ENCODE measurements at places on chromosomes 3 and 15. TPM values are rescaled to one million over a fixed set of nuclear protein-coding genes. Genes with fewer than 3 reads are reported as not detected.
A peak's percentile ranks its signal among the peaks of the same experiment; 100 is the strongest.

- peak; percentile 22 for DNase-seq
Observed at GRCh38 chr3:55897573-55898224, 410.6 kb upstream of the WNT5A start.

The ADPRH gene
- polyA plus RNA-seq, result 6.6 TPM

DNA sequence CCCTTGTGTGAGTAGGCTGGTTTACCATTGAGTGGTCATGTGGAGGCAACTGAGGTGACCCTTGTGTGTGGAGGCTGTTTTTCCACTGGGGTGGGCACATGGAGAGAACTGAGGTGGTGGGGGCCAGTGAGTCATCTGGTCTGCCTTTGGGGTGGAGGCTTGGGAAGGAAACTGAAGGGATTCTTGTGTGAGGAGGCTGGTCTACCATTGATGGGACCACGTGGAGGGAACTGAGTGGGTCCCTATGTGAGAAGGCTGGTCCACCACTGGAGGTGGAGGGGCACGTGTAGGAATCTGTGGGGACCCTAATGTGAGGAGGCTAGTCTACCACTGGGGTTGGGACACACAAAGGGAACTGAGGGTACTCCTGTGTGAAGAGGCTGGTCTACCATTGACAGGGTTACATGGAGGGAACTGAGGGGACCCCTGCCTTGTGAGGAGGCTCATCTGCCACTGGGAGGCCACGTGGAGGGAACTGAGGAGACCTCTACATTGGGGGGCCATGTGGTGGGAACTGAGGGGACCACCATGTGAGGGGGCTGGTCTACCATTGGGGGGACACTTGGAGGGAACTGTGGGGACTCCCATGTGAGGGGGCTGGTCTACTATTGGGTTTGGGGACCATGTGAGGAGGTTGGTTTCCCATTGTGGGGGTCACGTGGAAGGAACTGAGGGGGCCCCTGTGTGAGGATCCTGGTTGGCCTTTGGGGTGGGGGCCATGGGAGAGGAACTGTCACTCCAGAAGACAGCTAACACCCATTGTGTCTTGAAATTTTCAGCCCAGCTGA lies 164.5 kb downstream of the WNT7A start:
- no peak for DNase-seq

- no peak for DNase-seq
Observed at GRCh38 chr15:66097151-66098021, 156.2 kb downstream of the MEGF11 start.

- no peak for DNase-seq
Observed at GRCh38 chr3:15277861-15278500, 54.4 kb downstream of the SH3BP5 start.

The CCNB2 gene
- polyA plus RNA-seq, result 41.1 TPM

- no peak for DNase-seq
Observed at GRCh38 chr3:25820366-25820765, 30.5 kb downstream of the OXSM start.

DNA sequence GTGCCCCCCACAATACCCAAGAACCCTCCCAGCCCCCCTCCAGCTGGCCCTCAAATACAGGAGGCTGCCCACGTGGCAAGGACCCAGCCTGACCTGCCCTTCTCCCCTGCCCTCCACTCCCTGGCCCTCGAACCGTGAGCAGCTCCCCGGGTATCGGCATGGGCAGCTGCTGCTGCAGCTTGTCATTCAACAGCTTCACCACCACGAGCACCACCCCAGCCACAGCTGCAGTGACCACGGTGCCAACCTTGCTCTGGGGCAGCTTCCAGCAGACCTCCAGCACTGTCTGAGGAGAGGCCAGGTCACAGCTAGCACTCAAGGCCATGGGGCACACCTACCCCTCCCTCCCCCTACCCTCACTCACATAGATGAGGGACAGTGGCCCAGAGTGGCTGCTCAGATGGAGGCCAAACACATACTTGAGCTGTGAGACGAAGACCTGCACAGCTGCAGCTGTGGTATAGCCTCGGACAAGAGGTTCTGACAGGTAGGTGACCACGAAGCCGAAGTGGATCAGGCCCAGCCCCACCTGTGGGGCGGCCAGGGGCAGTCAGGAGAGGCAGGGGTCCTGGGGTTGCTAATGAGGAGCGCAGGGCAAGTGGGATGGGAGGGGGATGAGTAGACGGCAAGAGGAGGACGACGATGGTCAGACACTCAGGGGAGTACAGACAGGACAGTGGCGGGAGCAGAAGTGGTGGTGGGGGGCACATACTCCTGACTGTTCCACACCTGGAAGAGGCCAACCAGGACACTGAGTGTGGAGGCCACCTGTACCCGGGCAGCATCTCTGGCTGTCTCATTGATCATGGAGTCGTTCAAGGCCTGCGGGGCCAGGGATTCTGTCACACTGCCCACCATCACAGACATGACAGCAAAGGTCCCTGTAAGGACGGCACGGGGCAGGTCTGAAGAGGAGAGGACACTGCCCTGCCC lies 3.5 kb downstream of the SLC26A6 start:
- no peak for DNase-seq

Data from right renal pelvis (tissue), 4 donors.